Activated CD4-positive, alpha-beta T cell treated with anti-CD3 and anti-CD28 coated beads, Interleukin-2, amount 10 ng/mL, durations not matched to agents 24 days and 14 days (primary cell): ENCODE measurements at places on chromosomes 2 and 18. TPM values are rescaled to one million over a fixed set of nuclear protein-coding genes. Genes with fewer than 3 reads are reported as not detected.

The TTC31 gene
- 27.1 and 31.5 TPM in 2 replicates for total RNA-seq

The SGPP2 gene
- 22.9 and 23.0 TPM in 2 replicates for total RNA-seq

The SP140 gene
- total RNA-seq, result 236 and 241 TPM in 2 replicates

The TANC1 gene
- 0.33 and 0.37 TPM in 2 replicates for total RNA-seq

DNA sequence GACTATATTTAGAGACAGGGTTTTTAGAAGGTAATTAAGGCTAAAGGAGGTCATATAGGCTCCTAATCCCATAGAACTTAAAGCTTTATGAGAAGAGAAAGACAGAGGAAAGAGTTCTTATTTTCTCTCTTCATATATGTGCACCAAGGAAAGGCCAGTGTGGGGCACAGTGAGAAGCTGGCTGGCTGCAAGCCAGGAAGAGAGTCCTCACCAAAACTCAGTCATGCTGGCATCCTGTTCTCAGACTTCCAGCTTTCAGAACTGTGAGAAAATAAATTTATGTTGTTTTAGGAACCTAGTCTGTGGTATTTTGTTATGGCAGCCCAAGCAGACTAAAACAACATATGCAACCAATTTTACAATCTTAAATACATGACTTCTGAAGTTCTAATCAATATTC is 31.5 kb upstream of the ATIC start:
- H3K36me3 ChIP-seq, result no peaks in the 10 kb centered on the region
- no peak overlapping the region for H3K27ac ChIP-seq
- H3K4me3 ChIP-seq, result no peak overlapping the region
- H3K4me1 ChIP-seq, result peaks cover 2% of the 10 kb centered on the region
- DNase-seq, result no peak

GRCh38 chr2:28160986-28161425 is 231.7 kb upstream of the FOSL2 start:
- H3K27me3 ChIP-seq, result no peaks in the 10 kb centered on the region
- no peak overlapping the region for H3K4me3 ChIP-seq
- H3K36me3 ChIP-seq, result peaks cover 10% of the 10 kb centered on the region
- no peaks in the 10 kb centered on the region for H3K4me1 ChIP-seq
- no peak for DNase-seq
- no peak overlapping the region for H3K27ac ChIP-seq

DNA sequence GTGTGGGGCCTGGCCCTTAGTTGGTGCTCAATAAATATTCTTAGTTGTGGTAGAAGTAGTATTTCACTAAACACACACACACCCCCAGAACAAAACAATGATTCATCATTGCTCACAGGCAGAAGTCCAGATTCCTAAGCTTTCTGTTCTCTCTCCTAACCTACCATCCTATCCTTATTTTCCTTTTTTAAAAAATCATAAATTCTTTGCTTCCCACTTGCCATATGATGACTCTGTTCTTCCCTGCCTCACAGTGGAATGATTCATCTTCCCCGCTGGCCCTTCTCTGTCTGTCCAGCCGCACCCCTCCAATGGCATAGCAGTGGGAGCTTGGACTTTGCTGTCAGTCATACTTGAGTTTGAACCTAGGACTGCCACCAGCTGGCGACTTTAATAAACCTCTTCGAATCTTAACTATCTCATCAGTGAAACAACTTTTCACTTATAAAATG is 5.2 kb downstream of the EML6 start:
- no peak overlapping the region for H3K4me3 ChIP-seq
- DNase-seq, result no peak
- H3K27me3 ChIP-seq, result peaks cover 61% of the 10 kb centered on the region
- H3K36me3 ChIP-seq, result no peaks in the 10 kb centered on the region
- peaks cover 8% of the 10 kb centered on the region for H3K4me1 ChIP-seq

- no peak overlapping the region for H3K27ac ChIP-seq
- no peaks in the 10 kb centered on the region for H3K36me3 ChIP-seq
- DNase-seq, result no peak
- no peaks in the 10 kb centered on the region for H3K4me1 ChIP-seq
These were observed 720.2 kb downstream of the SLC4A3 start for GRCh38 chr2:220347626-220348025.

DNA sequence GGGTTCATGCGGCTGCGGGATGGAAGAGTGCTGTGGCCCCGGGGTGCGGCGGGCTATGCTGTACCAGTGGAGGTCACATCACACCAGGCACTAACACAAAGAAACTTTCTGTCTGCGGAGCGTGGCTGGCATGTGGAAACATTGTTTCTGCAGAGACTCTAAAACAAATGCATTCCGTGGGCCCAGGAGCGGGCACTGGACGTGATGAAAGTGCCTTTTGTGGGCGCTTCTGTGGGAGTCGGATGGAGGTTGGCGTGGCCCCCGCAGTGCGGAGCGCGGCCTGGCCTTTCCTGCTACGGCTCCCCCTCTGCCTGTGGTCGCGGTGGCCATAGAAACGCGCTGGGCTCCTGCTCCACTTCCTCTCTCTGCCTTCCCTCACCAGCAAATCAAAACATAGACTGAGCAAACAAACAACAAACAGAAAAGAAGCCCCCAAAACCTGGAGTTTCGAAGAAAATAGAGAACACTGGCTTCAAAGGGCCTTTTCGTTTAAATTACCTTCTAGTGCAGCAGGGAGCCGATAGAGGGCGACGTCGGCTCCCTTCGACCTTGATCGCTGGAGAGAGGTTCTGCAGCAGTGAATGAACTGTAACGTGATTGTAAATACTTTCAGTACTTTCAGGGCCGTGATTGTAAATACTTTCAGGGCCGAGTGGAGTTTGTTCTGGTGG is 51.4 kb downstream of the KIF5C start:
- H3K4me3 ChIP-seq, result peak overlapping the region; percentile 88
- peaks cover 6% of the 10 kb centered on the region for H3K36me3 ChIP-seq
- no peaks in the 10 kb centered on the region for H3K27me3 ChIP-seq

DNA sequence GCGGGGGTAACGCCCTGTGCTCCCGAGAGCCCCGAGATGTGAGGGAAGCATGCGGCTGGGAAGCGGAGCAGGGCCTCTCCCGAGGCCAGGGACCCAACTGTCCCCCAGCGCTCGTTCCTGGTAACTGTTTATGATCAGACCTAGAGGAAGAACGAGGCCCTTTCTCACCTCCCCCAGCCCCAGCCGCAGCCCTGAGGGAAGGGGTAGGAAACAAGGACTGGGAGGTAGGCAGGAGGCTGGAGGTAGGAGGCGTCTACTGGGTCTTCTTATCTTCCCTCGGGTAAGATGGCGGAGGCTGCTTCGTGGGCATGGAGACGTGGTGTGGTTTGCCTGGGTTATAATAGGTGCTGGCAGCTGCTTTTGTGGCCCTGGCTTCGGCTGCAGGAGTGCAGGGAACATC is 335.8 kb downstream of the ZNF521 start:
- no peak for DNase-seq
- H3K4me1 ChIP-seq, result no peaks in the 10 kb centered on the region
- no peak overlapping the region for H3K4me3 ChIP-seq
- no peaks in the 10 kb centered on the region for H3K27me3 ChIP-seq

DNA sequence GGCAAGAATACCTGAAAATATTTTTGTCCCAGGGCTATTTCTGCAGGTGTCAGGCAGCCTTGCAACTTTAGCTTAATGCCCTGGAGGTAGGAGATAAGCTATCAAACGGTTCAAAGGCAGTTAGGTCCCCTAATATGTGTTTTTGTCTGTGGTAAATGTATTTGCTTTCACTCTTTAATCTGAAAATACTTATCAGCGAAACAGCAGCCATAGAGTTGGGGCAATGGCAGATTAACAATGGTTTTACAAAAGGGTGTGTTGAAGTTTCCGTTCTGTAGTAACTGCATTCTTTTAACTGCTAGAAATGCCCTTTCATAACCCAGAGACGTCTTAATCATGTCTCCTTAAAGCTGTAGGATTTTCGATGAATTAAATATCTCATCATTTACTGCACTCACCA is 265.0 kb upstream of the TRIB2 start:
- H3K4me3 ChIP-seq, result peak overlapping the region; percentile 70
- peaks cover under 1% of the 10 kb centered on the region for H3K36me3 ChIP-seq
- H3K27ac ChIP-seq, result no peak overlapping the region
- no peaks in the 10 kb centered on the region for H3K27me3 ChIP-seq

- peaks cover 26% of the 10 kb centered on the region for H3K4me1 ChIP-seq
- H3K27me3 ChIP-seq, result peaks cover 14% of the 10 kb centered on the region
- peak overlapping the region; percentile 55 for H3K4me3 ChIP-seq
- no peak overlapping the region for H3K27ac ChIP-seq
- DNase-seq, result no peak
These were observed 25.0 kb downstream of the CREG2 start for GRCh38 chr2:101362316-101362715.

DNA sequence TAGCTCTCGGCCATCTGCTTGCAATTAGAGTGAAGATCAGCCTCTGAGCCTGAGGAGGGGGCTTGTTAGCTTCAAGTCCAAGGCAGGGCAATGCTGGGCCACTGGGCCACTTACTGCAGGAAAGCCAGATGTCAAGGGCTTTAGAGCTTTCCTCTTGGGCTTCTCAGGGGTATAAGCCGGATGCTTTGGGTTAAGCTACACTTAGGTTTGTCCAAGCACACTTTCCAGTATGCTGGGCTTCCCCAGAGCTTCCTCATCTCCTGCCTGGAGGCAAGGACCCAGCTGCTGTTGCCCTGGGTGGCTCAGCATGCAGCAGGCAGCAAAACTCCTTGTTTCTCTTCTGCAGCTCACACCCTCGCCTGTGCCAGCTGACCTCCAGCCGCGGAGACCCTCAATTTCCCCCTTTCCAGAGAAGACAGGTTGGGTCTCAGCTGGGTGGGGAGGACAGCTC is 29.0 kb upstream of the ATOH8 start:
- peaks cover 28% of the 10 kb centered on the region for H3K27me3 ChIP-seq
- DNase-seq, result no peak
- H3K36me3 ChIP-seq, result no peaks in the 10 kb centered on the region
- H3K4me3 ChIP-seq, result no peak overlapping the region

DNA sequence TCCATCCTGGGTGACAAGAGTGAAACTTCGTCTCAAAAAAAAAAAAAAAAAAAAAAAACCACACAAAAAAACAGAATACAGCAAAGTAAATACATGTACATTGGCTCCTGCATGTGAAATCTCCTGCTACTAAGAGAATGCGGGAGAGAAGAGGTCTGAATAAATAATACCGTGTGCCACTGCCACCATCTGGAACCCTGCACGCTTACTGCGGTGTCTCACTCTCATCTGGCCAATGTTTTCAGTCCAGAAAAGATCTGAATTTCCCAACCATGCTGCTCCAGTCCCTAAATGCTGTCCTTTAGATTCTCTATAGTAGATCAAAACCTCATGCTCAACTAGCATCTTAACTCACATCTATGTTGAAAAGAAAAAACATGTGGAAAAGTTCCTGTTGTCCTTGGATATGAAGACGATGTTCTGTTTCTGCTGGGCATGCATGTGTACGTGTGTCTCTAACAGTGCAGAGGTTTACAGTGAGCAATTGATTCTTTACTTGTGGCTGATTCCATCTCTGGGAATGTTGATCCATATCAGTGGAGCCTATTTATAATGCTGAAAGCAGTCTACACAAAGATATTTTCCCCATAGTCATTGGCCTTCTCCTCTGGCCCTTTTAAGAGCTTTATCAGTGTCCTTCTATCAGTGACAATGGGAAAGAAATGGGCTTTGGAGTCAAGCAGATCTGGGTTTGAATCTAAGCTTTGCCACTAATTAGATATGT is 11.9 kb downstream of the STON1 start:
- H3K27ac ChIP-seq, result no peak overlapping the region
- H3K4me3 ChIP-seq, result no peak overlapping the region
- no peaks in the 10 kb centered on the region for H3K4me1 ChIP-seq
- no peak for DNase-seq

DNA sequence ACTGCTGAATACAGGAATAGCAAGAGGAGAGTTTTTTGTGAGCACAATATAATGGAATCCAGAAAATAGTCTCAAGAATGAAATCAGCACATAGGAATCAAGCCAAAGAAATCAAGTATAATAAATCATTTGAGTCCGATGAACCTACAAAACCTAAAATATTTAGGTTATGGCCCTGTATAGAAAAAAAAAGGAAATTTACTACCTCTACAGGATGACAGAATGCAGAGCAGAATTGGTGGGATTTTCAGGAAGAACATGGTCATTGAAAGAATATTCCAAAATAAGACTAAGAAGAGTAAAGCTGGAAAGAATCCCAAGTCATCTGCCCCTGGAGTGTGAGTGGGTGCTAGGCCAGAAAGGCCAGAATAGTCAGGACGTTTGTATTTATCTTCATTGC is 1041.2 kb upstream of the CDH2 start:
- H3K27me3 ChIP-seq, result no peaks in the 10 kb centered on the region
- no peak overlapping the region for H3K4me3 ChIP-seq

DNA sequence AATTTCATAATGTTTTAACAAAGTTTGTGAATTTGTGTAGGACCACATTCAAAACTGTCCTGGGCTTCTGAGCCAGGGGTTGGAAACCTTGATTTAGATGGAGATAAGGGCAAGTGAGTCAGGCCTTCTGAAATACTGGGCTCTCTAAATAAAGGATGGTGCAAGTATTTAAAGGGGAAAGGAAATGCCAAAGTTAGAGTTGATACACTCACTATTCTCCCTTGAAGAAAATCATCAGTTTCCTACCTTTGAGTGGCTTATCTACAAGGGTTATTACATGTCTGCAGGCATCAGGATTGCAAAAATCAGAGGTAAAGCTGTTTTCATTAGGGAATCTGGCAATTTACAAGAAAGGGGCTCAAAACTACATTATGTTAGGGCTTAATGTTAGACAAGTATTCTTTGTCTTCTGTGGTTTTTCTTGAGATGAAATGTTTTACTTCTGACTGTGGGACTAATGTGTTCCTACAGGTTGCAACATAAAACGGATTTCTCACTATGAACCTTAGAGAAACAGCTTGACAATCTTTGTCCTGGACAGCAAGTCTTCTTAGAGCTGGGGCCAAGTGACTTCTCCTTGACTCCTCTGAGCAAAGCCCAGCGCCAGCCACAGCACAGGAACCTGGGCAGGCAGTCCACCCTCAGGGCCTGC is 31.1 kb downstream of the RNU4ATAC start:
- peak overlapping the region; percentile 19 for H3K27ac ChIP-seq
- no peak for DNase-seq
- H3K27me3 ChIP-seq, result no peaks in the 10 kb centered on the region
- H3K4me1 ChIP-seq, result peaks cover 29% of the 10 kb centered on the region
- peaks cover 10% of the 10 kb centered on the region for H3K36me3 ChIP-seq
- no peak overlapping the region for H3K4me3 ChIP-seq

GRCh38 chr2:101848769-101849410 is 142.9 kb upstream of the IL1R2 start:
- peaks cover 2% of the 10 kb centered on the region for H3K4me1 ChIP-seq
- peaks cover 35% of the 10 kb centered on the region for H3K36me3 ChIP-seq
- peak overlapping the region; percentile 35 for H3K27ac ChIP-seq
- no peaks in the 10 kb centered on the region for H3K27me3 ChIP-seq

DNA sequence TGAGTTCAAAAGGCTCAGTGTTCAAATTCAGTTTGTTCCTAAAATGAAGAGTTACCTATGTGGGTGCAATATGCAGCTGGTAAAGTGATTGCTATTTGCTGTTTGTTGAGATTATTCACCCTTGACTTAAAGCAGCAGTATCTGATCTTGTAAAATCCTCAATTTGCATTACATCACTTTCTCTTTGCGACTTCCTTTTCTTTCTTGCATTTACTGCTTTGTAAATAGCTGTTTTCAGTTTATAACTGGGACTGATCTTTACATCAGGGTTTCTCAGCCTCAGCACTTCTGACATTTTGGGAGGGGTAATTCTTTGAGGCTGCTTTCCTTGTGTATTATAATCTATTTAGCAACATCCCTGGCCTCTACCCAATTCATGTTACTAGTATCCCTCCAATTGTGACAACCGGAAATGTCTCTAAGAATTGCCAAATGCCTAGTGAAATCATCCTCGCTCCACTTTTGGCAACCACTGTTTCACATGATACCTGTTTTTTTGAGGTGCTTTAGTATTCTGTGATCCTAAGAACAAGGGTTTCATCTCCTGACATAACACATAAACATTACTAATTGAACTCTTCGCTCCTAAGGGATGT is 12.1 kb upstream of the ERCC3 start:
- no peak overlapping the region for H3K4me3 ChIP-seq
- H3K4me1 ChIP-seq, result peaks cover 3% of the 10 kb centered on the region
- peaks cover 32% of the 10 kb centered on the region for H3K36me3 ChIP-seq
- no peaks in the 10 kb centered on the region for H3K27me3 ChIP-seq
- H3K27ac ChIP-seq, result peak overlapping the region; percentile 49
- no peak for DNase-seq
